NCI-H2029 treated with DMSO at 0.1 percent for 48 hours (cell line): ENCODE measurements at places on chromosomes 16 and 17.

DNA sequence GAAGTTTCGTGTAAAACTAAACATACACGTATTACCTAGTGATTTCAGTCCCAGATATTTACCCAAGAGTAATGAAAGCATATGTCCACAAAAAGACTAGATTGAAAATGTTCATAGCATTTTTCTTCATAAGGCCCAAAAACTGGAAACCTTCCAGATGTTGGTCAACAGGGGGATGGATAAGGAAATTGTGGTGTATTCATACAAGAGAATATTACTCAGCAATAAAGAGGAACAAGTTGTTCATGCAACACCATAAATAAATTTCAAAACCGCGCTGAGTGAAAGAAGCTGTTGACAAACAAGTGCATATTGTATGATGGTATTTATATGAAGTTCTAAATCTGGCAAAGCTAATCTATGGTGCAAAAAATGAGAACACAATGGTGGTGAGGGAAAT is 54.1 kb upstream of the NFAT5 start:
- DNase-seq: no peak

DNA sequence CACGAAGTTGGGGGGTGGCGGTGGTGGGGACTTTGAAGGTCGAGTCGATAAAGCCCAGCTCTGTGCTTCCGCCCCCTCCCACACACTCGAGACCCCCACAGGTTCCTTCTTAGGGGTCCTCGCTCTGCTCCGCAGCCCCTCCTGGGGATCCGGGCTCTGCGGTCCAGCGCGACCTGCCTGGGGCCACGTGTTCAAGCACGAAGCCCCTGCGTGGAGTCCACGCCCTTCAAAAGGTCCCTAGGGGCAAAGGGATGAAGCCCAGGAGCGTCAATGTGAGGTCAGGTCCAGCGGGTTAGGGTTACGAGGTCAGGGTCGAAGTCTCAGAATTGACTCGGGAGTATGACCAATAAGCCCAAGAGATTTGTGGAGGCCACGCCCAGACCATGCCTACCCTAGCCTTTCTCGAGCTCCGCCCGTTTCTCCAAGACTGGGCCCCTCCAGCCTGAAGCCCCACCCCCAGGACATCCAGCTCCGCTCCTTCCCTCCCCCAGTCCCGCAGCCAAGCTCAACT is 786 bp upstream of the CACNA1G start:
- no peak for DNase-seq

DNA sequence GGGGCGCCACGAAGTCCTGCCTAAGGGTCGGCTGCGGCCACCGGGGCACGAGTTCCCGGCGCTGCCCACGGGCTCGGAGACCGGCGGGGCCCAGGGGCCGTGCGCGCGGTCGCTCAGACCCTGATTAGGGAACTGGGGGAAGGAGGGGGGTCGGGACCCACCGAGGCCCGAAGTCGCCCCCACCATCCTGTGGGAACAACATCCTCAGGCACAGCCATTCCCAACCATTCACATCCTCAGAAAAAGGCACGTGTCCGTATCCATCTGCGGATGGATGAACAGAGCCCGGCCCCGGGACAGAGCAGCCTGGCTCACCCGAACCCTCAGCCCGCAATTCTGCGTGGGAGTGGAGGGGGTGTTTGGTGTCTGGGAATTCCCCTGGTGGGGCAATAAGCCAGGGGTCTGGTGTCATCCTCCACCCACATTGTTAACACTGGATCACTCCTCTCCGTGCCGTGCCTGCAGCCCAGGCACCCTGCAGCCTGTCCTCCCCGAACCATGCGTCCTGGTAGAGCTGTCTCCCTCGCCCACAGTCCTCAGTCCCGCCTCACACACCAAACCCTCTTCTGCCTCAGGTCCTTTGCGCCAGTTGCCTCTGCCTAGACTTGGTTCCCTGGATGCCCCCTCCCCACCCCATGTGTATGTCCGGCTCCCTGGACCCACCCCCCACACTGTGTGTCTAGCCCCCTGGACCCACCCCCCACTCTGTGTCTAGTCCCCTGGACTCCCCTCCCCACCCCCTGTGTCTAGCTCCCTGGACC is 789 bp upstream of the CCDC57 start:
- DNase-seq: no peak

- no peak for DNase-seq
Measured at GRCh38 chr17:76504117-76504516, 2.9 kb upstream of the RHBDF2 start.

DNA sequence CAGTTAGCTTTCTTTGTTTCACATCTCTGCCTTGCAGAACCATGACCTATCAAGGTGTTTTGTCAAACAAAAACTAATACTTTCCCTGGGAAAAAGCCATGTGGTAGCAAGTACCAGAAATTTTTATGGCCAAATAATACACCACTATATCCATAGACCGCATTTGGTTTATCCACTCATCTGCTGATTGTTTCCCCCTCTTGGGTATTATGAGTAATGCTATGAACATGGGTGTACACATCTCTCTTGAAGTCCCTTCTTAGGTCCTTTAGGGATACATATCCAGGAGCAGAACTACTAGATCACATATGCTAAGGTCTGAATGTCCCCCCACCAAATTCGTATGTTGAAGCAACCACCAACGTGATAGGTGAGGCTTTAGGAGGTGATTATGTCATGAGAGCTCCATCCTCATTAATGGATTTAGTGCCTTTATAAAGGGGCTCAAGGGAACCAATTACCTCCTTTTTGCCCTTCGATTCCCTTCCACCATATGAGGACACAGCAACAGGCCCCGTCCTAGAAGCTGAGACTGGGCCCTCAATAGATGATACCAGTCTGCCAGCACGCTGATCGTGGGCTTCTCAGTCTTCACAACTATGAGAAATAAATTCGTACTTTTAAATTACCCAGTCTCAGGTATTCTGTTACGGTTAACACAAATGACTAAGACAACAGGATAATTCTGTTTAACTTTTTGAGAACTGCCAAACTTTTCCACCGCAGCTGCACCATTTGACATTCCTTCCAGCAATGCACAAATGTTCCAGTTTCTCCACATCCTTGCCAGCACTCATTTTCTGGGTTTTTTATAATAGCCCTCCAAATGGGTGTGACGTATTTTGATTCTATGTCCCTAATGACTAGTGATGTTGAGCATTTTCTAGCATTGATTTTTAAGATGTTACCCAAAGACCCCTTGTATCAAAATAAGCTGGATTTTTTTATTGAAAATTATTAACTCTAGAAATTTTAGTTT is 30.0 kb downstream of the SIAH1 start:
- DNase-seq: no peak

DNA sequence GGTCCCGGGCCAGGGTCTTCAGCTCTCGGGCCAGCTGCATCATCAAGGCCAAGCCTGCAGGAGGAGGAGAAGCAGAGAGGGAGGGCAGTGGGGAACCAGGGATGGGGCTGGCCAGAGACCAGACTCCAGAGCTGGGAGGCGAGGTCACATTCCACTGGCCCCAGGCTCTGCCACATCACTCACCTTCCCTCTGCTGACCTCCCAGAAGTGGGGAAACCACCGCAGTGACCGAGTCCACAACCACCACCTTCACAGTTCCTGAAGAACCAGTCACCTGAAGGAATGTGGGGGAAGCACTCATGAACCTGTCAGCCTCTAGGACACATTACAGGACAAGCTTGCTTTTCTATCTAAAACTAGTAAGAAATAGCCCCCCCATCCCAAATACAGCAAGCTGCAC is 16.4 kb downstream of the RAD51D start:
- DNase-seq: no peak

DNA sequence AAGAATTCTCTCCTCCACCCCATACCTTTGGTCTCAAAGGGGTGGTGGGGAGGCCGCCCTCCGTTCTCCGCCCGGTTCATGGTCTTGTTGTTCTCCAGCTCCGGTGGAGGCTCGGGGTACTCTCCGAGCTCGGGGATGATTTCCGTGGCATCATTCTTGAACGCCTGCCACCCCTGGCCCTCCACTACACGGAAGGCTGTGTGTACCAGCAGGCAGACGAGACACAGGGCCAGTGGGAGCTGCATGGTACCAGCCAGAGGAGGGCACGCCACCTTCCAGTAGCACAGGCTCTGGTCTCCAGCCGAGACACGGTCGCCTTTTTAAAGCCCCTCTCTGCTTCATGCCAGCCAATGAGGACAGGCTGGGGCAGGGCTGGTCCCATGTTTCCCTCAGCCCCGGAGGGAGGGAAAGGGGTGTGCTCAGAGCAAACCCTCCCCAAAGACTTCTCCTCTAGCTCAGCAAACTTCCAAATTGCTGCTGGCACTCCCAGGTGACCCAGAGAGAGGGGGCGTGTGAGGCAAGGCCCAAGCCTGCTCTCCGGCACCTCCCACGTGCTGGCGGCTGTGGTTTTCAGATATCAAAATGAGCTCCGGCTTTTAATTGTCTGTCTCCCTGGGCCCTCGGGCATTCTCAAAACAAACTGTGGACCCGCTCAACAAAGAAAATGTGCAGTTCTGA is at the start of gene SOST:
TSS of gene SOST (minus strand) at position 295 of the 678 bp plus-strand sequence. CDS start at position 245, 50 bp downstream.
- DNase-seq: no peak

- no peak for DNase-seq
Measured at GRCh38 chr16:1793578-1794220, at the start of gene IGFALS. Gene IGFALS (minus strand): TSS chr16:1793705. CDS start chr16:1793652, 53 bp downstream.

DNA sequence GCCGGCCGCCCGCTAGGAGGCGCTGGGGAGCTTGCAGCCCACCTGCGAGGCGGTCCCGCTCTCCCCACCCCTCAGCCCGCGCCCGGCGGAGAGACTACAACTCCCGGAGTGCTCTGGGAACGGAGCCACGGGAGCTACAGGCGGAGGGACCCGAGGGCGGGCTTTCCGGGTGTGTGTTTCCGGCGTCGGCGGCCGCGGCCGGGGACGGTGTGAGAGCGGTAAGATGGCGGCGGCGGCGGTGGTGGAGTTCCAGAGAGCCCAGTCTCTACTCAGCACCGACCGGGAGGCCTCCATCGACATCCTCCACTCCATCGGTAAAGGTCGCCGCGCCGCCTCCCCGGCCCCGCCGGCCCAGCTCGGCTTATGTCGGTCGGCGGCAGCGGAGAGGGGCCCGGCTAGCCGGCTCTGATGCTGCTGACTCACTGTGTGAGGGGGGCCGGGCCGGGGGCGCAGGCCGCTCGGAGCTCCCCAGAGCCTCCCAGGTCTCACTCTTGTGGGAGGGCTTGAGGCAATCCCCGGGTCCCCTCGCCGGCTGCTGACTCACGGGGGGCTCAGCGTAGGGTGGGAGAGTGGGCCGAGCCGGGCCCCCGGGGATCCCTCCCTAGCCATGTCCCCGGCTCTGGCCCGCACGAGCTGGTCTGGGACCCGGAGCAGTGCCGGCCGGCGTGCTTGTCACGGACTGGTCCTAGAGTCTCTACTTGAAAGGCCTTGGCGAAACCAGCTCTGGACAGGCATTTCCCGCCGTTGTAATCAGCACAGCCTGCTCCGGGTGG is at the start of gene PSMD11:
TSS of gene PSMD11 (plus strand) at position 210 of the 773 bp plus-strand sequence. CDS start at position 224, 14 bp downstream.
- peak; percentile 78 for DNase-seq

DNA sequence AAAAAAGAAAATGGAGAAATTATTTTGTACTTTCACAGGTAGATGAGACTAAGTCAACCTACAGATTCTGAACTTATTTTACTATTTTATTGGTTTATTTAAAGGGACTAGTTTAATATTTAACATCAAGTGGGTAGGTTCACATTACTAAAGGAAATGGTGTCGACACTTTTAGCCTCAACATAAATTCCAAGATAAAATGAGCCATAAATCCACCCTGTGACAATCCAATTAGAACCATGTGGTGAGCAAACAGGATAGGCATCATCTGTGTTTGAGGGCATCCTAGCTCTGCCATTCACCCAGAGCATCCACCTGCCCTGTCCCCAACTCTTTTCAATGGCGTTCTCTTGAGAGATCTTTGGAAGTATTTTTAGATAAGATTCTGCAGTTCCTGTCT is 92.8 kb upstream of the PMFBP1 start:
- DNase-seq: no peak

- DNase-seq: no peak
Measured at GRCh38 chr17:17840751-17841591, 4.2 kb upstream of the SREBF1 start.

- DNase-seq: no peak
Measured at GRCh38 chr16:49056546-49056945, 225.1 kb downstream of the CBLN1 start.

DNA sequence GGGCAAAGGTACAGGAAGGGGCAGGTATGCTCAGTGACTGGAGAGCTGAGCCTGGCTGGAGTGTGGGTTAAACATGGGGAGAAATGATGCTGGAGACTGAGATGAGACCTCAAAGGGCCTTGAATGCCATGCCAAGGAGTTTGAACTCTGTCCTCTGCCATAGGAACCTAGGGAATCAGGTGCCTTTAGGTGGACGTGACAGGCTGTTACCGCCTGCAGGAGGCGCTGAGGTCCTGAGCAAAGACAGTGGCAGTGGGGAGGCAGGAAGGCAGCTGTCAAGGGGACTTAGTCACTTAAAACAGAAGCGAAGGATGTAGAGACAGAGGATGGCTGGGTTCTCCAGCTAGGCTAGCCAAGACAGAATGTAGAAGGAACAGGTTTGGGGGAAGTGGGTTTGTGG is 9.1 kb downstream of the PSMB3 start:
- DNase-seq: no peak

- no peak for DNase-seq
Measured at GRCh38 chr16:56836410-56837230, 28.4 kb upstream of the SLC12A3 start.

- no peak for DNase-seq
Measured at GRCh38 chr16:53789137-53789536, 85.2 kb downstream of the FTO start.

DNA sequence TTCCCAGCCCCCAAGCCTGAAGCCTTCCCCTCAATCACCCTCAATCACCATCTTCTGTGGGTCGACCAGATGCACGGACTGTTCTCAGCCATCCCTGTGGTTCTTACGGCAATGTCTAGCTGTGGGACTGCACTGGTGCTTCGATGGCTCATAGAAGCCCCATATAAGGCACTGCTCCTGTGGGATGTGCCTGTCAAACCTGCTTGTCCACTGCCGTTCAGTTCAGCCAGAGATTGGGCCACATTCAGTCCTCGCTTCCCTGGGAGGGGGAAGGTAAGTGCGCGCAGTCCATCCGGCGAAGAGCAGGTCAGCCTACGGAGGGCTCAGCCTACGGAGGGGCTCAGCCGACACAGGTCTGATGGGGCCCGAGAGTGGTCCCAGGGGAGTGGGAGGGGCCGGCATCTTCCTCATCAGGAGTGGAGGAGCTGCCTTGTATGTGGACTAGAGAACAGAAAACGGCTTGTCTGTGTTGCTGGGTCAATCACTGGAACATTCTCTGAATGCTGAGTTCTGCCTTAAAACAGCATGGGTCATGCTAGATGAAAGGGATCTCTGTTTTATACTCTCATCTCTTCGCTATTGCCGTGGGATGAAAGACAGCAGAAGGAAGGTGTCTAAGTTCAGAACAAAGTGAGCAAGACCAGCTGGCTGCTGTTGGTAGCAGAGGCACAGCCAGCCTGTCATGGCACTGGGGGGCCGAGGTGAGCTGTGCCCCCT is at the start of gene CARD14:
TSS of gene CARD14 (plus strand) at position 247 of the 717 bp plus-strand sequence. CDS start 11,409 bp downstream, outside the sequence.
- DNase-seq: no peak

DNA sequence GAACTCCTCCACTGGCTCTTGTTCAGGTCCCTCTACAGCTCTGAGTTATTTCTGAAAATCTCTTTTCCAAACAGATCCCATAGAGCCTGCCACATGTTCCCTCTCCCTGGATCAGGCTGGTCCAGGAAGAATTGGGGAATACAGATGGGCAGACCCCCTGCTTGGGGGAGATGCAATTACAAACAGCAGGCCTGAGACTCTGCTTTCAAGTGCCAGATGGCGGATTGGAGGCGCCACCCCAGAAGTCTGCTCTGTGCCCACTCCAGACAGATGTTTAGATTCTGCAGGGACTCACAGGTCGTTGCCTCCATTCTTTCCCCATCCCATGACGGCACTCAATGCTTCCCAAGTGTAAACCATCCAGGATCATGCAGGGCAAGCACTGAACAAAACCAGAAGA is 316.6 kb downstream of the SLC39A11 start:
- no peak for DNase-seq
